ENCODE measurements at places on chromosomes 3 and 15. TPM values are rescaled to one million over a fixed set of nuclear protein-coding genes. Genes with fewer than 3 reads are reported as not detected.

USP50 gene
- 0.19 TPM for total RNA-seq

LARP6 gene
- 50.6 TPM for total RNA-seq

MST1R gene
- total RNA-seq, result 8.3 TPM

RAD51 gene
- total RNA-seq, result 18.4 TPM

EPM2AIP1 gene
- 6.3 TPM for total RNA-seq

ISLR2 gene
- 0.11 TPM for total RNA-seq

GUCA1C gene
- total RNA-seq, result not detected

ULK4 gene
- total RNA-seq, result 6.2 TPM

All from A549 treated with Mapracorat at 1 μM for 4 hours (cell line).